ENCODE measurements at places on chromosomes 2 and 18.

GRCh38 chr18:80227472-80227871, 19.8 kb downstream of the PARD6G start:
- no peak for DNase-seq

DNA sequence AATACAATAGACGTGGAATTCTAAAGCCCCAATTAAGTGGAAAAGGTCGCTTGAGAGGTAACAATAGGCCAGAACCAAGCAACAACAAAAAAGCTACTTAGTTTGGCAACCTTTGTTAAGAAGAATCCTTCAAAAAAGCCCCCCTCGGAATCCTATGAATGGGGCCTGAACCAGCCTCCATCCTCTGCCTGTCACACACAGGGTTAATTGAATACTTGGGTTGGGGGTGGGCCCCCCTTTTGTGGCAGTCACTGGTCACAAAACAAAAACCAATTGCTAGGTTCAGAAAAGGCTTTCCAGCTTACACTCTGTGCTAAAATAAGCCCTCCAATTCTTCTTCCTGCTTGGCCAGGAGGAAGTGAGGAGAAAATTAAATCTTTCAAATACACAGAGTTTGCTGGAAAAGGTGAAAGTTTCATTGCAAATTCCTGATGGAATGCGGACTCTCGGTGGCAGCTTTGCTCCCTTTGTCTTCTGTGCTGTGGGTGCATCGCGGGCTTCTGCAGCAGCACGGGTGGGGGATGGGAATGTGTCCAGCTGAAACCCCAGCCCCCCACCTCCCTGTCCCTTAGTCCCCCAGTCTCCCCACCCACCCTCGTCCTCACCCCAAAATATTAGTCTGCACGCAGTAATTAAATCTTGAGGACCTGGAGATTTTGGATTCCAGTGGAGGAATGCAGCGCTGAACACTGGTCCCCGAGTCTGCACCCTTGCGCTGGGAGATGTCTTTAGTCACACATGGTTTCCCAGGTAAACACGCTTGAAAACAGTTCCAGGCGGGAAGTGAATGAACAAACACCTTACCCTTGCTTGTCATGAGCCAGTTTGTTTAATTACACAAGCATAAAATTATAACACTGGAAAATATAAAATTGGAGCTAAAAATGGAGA, 254.3 kb downstream of the SOX11 start:
- DNase-seq, result no peak

DNA sequence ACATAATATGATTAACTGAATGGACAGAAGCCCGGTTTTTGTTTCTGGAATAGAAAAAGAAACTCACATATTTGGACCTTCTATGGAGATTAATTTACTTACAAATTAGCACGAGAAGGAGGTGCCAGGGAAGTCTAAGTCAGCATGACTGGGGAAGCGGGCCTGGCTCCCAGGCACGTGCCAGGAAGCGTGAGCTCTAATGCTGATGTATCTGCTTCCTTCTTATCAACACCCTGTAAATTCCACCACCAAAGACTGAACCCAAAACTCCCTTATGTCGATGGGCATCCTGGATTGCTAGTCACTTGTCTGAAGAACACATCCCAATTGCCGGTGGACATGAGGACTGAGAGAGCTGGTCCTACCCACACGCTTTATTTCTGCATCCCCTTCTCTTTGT, 134.5 kb downstream of the GALNT14 start:
- DNase-seq, result no peak

DNA sequence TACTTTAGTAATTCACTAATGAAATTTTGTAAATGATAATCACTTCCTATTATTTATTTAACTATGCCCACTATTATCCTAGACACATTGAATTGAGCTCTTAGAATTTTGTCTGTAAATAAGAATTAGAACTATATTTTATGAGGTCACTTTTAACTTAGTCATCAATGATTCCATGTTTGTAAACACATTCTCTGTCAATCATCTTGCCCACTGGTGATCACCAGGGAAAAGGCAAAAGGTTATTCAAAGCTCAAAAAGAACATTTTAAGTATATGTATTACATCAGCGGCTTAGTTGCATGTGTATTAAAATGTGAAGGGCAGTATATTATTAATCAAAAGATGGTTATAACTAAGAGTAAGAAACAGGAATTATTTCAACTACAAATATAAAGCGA, 25.2 kb downstream of the SCN9A start:
- no peak for DNase-seq

DNA sequence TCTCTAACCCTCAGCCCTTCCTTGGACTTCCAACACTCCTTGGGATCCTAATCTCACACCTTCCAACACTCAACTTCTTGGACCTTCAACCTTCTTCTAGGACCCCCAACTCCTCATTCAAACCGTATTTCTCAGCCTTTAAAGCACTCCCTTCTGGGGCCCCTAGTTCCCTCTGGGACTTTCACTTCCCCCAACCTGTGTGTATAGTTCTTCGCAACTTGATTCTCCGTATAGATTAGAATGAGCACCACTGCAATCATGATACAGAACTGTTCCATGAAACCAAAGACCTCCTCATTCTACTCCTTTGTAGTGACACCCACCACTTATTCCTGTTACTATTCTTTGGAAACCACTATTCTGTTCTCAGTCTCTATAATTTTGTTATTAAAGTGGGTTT, 62.0 kb upstream of the NFU1 start:
- no peak for DNase-seq

DNA sequence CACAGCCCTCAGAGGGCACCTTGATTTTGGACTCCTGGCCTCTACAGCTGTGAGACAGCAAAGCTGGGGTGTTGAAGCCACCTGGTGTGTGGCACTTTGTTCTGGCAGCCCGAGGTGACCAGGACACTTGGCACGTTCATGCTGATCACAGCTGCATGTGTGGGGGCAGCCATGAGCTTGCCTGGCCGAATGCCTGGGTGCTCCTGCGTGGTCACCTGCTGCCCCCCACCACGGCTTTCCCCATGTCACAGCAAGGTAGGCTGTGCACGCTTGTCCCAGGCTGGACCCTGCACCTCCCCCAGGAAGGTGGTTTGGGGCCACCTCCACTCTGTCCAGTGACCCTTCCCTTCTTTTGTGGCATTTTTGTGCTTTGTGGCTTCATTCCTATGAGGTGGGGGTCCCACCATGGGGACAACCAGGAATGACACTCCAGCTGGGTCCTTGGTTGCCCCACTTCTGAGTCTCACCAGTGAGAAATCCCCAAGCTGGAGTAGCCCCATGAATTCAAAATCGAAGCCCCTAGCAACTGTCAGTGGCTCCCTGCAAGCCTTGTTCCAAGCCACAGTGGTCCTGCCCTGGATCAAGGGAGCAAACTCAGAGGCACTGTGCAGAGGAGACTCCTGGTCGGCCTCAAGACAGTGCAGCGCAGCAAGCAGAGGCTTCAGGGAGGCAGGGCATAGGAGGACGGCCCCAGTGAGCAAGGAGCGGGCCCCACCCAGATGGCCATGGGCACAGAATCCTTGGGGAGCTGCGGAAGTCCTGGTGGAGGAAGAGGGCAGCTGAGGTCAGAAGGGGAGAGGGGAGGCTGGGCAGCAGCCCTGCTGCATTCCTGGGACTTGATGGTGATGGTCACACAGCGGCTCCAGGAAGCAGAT, 121.4 kb upstream of the HS6ST1 start:
- DNase-seq, result no peak

GRCh38 chr2:146527166-146527565, 1317.7 kb upstream of the ACVR2A start:
- no peak for DNase-seq

DNA sequence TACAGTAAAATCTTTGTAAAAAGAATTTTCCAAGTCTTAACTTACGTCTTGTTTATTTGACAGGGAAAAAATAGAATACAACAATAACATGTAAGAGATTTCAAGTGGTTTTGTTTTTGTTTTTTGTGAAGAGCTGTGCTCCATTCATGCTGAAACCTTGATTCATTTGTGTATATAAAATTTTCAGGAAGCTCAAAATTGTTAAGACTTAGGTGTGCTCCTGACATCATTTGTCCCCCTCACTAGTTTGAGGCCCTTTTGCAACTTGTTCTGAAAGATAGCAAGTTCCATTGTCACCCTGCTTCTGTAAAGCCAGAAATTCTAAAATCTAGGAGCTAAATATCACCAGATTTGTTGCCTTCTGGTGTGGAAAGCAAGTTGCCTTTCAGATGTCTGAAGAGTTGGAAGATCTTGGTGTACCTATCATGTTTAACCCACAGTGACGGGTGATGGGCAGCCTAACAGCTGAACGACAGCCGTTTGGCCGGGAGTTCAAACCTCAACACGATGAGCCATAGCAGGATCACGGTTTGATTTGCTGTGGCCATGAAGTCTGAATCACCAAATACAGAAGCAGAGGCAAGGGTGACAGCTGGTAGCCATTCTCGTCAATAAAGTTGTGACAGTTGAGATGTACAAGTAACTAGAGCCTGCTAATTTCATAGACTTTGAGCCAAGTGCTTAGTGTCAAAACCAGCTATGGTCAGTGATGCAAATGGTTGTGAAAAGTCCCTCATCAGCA, 205.5 kb upstream of the SP5 start:
- no peak for DNase-seq

- DNase-seq, result no peak
Measured at GRCh38 chr2:128790541-128791001, 471.9 kb upstream of the HS6ST1 start.

DNA sequence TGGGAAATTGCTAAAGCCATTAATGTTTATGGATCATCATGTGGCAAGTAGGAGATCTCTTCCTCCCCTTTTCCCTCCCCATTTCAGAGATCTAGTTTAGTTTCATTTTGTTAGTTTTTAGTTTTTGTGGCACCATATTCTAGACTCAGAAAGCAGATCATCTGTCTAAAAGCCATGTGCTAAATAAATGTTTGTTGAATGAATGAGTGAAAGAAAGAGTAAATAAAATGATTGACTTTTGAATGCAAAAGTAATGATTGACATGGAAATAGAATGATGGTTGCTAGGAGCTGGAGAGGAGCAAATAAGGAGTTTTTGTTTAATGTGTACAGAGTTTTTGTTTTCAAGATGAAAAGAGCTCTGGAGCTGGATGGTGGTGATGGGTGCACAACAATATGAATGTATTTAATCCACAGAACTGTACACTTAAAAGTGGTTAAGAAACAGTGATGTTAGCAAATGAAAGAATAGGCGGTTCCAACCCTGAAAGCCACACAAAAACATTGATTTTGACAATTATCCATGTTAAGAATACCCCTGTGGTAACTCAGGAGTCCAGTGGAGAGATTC, 23.6 kb downstream of the TMEM178A start:
- no peak for DNase-seq

GRCh38 chr2:171345971-171346722, 87.6 kb downstream of the METTL8 start:
- no peak for DNase-seq

- no peak for DNase-seq
Measured at GRCh38 chr2:191907091-191907490, 60.2 kb upstream of the CAVIN2 start.

DNA sequence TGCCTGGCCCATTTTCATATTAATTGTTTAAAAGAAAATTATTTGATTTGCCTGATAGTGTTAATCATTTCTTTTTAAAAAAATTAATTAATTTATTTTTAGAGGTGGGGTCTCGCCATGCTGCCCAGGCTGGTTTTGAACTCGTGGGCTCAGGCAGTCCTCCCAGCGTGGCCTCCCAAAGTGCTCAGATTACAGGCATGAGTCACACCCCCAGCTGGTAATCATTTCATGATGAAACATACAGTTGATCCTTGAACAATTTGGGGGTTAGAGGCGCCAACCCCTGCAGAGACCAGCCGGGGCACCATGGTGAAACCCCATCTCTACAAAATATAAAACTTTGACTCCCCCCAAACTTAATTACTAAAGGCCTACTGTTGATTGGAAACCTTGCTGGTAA, 7.9 kb downstream of the GPN1 start:
- no peak for DNase-seq

- DNase-seq, result no peak
Measured at GRCh38 chr2:177689623-177690022, 297.1 kb downstream of the AGPS start.

DNA sequence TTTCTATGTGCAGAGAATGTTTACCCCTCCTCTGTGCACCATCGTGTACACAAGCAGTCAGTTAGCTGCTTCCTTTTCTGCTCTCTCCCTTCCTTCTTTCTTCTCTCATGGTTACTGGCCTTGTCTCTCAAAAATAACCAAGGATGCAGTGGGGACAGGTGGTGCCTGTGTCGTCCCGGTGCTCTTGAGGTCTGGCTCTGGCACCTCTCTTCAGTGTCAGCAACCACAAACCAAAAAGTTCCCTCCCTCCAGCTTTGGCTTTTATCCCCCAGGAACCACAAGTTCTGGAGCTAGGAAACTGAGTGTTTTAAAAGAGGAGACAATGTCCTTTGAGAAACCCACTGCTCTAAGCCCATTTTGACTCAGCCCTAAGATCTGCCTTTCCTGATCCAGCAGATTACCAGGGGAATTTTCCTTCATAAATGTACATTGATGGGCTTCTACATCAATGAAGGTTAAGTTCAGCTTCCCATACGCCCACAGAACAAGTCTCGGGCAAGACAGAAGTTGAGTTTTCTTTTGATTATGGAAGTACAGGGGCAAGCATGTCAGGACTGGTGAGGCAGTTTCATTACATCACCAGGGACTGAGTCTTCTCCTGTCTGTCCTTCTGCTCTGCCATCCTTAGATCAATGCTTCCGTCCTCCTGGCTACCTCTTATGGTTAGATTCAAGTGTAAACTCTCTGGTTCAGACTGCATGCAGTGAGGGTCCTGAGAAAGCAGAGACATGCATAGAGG, 232.2 kb downstream of the SETBP1 start:
- DNase-seq, result no peak

GRCh38 chr2:105379741-105380186, 19.1 kb downstream of the FHL2 start:
- no peak for DNase-seq

DNA sequence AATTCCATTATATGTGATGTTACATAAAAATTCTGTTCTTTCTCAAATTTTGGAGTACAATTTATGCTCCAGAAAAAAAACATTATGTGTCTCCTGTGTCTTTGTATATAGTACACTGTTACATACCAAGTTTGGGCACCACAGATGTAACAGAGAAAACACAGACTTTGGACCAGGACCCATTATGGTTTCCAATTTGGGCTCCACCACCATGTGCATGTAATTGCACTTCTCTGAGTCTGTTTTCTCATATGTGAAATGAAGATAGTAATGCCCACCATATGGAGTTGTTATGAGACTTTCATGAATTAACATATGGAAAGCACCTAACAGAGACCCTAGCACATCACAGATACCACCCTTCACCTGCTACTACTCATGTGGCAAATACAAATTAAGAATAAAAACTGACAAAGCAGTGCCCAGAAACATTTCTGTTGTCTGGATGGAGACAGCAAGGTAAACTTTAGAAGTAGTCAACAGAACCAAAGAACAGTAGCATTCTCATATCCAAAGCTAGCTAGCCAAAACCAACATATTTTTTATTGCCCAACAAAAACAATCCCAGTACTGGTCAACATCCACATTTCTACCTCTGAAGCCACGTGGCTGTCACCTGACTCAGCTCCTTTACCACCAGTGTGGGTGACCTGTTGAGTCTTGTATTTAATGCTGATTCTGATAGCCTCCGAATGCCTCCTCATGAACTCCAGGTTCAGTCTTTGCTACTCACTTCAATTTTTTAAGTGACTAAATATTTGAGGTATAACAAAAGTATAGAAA, 42.9 kb downstream of the ANTXR1 start:
- no peak for DNase-seq
